Dermis microvascular lymphatic vessel endothelial cell (primary cell): ENCODE measurements at places on chromosomes 3 and 15. TPM values are rescaled to one million over a fixed set of nuclear protein-coding genes. Genes with fewer than 3 reads are reported as not detected.

GRCh38 chr15:83697716-83698115 lies 43.8 kb downstream of the ADAMTSL3 start:
- DNase-seq = no peak

GRCh38 chr3:122903171-122903570 lies 108.3 kb downstream of the SLC49A4 start:
- DNase-seq = no peak

DNA sequence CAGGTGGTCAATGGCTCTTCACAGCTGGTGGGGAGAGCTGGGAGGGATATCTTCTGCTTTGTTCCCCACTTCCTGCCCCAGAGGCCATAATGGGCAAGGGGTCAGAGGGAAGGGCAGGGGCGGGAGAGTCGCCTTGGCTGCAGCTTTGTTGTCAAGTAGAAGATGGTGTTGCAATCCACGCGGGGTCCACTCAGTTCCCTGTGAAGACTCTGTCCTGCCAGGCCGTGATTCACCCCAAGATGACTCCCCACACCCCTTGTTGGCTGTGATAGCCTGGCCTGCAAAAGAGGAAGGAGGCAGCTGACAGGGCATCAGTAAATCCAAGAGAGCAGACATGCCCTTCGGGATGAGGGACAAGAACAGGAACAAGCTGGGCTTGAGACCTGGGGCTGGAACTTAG lies 6.9 kb downstream of the GALNT15 start:
- no peak for DNase-seq

The CILP gene
- under 0.01 TPM in 1 of 2 replicates, not detected in the other for total RNA-seq

The MESP2 gene
- not detected in 2 replicates for total RNA-seq

GRCh38 chr3:72418856-72419255 lies 429.4 kb downstream of the SHQ1 start:
- no peak for DNase-seq

GRCh38 chr3:63528325-63529000 lies 124.0 kb upstream of the SNTN start:
- no peak for DNase-seq

DNA sequence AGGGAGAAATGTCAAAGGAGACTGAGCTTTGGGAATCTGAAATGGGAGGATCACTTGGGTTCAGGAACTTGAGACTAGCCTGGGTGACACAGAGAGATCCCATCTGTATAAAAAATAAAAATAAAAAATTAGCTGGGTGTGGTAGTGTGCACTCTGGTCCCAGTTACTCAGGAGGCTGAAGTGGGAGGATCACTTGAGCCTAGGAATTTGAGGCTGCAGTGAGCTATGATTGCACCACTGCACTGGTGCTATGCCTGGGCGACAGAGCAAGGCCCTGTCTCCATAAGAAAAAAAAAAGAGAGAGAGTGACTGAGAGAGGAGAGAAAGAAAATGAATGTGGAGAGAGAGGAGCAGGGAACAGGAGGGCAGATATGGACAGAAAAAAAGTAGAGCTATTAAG lies 72.8 kb downstream of the SENP2 start:
- DNase-seq = no peak

DNA sequence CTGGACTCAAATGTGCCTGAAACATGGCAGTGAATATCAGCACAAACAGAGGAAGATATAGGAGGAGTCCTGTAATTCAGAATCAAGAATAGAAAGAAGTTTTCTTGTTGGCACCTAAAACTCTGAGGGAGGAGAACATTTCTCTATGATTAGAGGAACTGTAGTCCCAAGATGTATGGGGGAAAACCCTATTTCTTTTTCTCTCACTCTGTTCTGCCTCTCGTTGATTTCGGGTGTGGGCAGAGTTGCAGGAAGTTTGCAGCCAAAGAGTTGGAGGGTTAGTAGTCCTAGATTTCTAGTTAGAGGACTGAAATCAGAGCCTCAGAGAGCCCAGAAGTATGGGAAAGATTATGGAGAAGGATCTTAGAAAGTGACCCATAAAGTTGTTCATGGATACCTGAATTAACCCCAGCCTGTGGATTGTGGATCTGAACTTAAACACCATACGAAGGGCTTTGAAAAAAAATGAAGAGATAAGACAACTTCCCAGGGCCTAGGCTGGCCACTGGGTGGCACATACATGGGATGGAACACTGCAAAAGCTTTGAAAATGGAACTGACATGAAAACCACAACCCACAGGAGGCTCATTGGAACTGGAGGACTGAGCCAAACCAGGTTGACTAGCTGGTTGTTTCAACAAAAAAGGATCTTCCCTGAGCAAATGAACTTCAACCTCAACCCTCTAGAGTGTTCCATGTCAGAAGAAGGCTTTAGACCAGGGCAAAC lies 34.6 kb downstream of the FMN1 start:
- no peak for DNase-seq

DNA sequence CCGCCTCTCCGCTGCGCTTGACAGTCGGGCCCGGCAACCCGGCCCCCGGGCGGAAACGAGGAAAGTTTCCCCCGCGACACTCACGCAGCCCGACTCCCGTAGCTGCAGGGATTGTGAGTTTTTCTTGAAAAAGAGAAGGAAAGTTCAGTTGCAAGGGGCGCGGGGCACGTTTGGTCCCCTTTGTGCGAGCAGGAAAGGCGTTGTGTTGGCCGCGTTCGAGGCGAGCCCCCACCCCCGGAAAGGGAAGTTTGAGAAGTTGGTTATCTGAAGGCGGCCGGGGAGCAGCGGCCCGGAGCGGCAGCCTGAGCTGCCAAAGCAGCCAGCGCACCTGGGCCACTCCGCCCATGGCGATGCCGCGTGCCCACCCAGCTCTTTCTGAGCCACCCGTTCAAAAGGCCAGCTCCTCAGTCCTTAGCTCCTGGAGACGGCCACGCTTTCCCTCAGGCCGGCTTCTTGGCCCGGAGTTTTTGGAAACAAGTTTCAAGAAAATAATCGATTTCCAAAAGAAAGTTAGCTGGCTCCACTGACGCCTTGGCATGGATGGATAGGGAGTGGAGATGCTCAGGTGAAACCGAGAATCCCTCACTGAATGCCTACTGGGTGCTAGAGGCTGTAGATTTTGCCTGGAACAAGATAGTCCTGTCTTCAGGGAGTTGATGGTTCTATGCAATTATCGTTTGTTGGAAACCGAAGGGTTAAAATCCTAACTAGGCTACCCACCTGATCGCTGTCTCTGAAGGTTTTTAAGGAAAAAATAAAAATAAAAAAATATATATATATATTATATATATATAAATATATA lies 832 bp downstream of the TGFBR2 start:
- DNase-seq = no peak

The CMTM6 gene
- total RNA-seq = 98.6 and 104 TPM in 2 replicates

GRCh38 chr3:30804984-30805383 lies 89.5 kb downstream of the GADL1 start:
- DNase-seq = no peak

GRCh38 chr3:46449755-46450552 lies 14.8 kb downstream of the LTF start:
- DNase-seq = no peak

The ERC2 gene
- total RNA-seq = 1.1 and 1.5 TPM in 2 replicates

The PHC3 gene
- 9.6 and 16.8 TPM in 2 replicates for total RNA-seq

DNA sequence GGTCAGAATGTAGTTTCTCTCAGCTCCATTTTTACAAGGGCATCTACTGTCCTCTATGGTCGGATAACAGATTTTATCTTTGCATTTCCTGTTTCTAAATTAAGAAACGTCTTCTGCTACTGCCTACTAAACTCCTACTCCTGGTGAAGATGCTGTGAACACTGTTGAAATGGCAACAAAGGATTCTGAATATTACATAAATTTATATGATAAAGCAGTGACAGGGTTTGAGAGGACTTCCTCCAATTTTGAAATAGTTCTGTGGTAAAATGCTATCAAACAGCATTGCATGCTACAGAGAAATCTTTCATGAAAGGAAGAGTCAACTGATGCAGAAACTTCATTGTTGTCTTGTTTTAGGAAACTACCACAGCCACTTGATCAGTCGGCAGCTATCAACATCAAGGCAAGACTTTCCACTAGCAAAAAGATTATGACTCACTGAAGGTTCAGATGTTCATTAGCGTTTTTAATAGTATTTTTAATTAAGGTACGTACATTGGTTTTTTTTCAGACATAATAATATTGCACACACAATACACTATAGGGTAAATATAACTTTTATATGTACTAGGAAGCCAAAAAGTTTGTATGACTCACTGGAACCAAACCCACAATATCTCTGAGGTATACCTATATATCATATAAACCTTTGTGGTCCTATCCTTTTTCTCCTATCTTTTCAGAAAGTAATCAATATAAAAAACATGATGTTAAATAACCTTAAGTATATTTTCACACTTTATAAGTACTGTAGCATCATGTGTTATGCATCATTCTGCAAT lies 156.1 kb downstream of the STAG1 start:
- no peak for DNase-seq

The DHX36 gene
- total RNA-seq = 21.3 and 27.8 TPM in 2 replicates

DNA sequence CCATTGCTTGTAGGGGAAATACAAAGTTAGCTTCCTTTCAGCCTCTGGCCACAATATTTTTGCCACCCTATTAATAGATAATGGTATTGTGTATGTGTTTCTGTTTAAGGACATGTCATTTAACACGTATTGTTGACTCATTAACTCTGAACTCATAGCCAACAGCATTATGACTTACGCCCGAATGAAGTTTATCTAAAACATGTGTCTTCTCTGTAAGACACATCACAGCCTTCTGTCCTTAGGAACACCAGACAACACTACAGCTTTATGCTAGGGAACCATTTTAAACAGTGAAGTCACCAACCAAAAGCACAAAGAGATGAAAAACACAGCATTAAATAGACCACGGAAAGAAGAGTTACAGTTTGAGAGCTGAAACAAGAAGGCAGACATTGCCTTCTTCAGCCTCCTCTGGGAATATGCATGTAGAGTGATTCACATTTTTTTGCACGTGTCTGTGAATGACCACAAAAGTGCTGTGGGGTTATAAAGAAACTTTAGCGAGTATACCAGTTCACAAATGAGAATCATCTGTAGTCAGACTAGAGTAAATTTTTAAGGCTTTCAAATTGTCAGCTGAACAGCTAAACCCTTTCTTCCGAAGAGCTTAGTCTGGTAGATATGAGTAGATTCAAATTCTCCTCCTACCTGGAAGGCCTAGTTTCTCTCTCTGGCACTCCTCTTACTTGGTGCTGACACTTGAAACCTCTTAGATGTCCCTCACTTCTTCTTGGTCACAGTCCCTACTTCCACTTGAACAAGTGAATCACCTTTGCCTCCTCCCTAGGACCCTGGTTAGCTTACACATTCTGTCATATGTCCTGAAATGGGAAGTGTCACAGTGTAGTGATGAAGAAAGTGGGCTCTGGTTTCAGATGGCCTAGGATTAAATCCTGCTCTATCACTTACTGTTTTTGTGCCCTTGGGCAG lies 32.2 kb downstream of the MCTP2 start:
- DNase-seq = no peak
